ENCODE measurements at places on chromosomes 7 and 10.

DNA sequence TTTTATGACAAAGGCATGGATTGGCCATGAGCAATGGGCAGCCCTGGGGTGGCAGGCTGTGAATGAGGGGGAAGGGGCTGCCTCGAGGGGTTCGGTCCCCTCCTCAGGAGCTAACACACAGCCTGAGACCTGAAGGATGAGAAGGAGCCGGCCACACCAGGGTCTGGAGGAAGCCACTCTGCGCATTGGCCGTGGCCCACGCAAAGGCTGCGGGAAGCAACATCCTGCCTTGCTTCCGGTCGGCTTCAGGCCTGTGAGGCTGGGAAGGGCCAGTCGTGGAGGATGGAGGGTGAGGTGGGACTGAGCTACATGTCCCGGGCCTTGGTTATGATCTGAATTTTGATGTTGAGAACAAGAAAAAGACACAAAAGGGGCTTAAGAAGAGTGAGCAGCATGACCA lies 49.4 kb downstream of the RGS10 start:
- peak overlapping the region; percentile 83 for H3K27ac ChIP-seq
- no peak for DNase-seq
- peaks cover 14% of the 10 kb centered on the region for H3K36me3 ChIP-seq
- no peak overlapping the region for H3K4me3 ChIP-seq
- H3K4me1 ChIP-seq: peaks cover 80% of the 10 kb centered on the region

GRCh38 chr10:130138479-130138866 lies 2.3 kb downstream of the GLRX3 start:
- peaks cover 4% of the 10 kb centered on the region for H3K27me3 ChIP-seq
- peaks cover 59% of the 10 kb centered on the region for H3K36me3 ChIP-seq
- DNase-seq: no peak
- H3K4me3 ChIP-seq: peak overlapping the region; percentile 89

GRCh38 chr10:108425283-108425964 lies 1260.9 kb upstream of the SORCS1 start:
- H3K36me3 ChIP-seq: no peaks in the 10 kb centered on the region
- DNase-seq: no peak
- H3K27ac ChIP-seq: no peak overlapping the region

DNA sequence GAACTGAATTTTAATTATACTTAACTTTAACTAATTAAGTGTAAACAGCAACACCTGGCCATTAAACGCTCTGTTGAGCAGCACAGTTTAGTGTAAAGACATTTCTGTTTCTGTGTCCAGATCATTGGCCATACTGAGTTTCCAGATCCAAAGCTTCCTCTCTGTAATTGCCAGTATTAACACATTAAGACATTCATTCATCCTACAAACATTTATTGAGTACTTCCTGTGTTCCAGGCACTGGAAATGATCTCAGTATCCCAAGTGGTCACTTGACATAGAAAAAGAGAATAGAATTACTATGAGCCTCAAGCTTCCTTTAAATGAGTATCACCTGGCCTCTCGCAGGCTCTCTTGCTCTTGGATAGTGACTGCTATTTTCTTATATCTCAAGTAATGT lies 618.1 kb downstream of the SORCS3 start:
- no peaks in the 10 kb centered on the region for H3K27me3 ChIP-seq
- no peaks in the 10 kb centered on the region for H3K4me1 ChIP-seq
- DNase-seq: no peak
- no peaks in the 10 kb centered on the region for H3K36me3 ChIP-seq
- H3K4me3 ChIP-seq: no peak overlapping the region

- peaks cover 43% of the 10 kb centered on the region for H3K4me1 ChIP-seq
- no peak for DNase-seq
- H3K27ac ChIP-seq: no peak overlapping the region
- no peak overlapping the region for H3K4me3 ChIP-seq
These were observed 3.3 kb downstream of the PTPN12 start for GRCh38 chr7:77540402-77540822.

- H3K27me3 ChIP-seq: peaks cover 3% of the 10 kb centered on the region
- H3K4me3 ChIP-seq: no peak overlapping the region
- H3K4me1 ChIP-seq: no peaks in the 10 kb centered on the region
- no peak overlapping the region for H3K27ac ChIP-seq
These were observed 89.3 kb downstream of the NPY start for GRCh38 chr7:24372961-24373955.

DNA sequence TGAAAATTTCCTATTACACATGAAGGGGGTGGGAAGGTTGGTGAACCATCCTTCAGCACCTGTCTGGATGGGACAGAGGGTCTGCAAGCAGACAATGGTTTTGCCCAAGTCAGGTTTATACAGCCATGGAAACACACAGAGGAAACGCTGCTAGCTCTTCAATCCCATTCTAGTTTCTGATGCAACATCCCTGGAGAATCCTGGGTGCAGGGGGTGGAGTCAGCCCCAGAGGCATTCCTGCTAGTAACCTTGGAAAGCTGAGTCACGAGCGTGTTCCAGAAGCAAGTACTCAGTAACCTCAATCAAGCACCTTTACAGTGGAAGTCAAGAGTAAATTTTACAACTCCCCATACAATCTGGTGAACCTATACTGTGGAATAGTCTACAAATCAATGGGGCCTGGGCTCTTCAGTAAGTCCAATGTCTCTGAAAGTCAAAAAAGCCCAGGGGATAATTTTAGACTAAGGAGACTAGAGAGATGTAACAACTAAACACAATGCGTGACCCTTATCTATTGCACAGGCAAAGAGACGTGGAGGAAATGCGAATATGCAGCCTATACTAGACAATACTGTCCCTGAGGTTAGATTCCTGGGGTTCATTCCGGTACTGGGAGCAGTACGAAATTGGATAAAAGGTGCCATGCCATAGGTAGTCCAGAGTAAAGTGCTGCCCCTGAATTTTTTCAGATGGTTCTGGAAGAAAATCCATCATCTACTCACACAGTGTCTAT lies 95.4 kb downstream of the ZRANB1 start:
- H3K36me3 ChIP-seq: no peaks in the 10 kb centered on the region
- H3K4me3 ChIP-seq: no peak overlapping the region
- no peak for DNase-seq
- no peaks in the 10 kb centered on the region for H3K27me3 ChIP-seq

- no peaks in the 10 kb centered on the region for H3K4me1 ChIP-seq
- no peak overlapping the region for H3K27ac ChIP-seq
- H3K4me3 ChIP-seq: no peak overlapping the region
- H3K27me3 ChIP-seq: peaks cover 40% of the 10 kb centered on the region
These were observed 40.2 kb downstream of the ZNF365 start for GRCh38 chr10:62414359-62414758.

DNA sequence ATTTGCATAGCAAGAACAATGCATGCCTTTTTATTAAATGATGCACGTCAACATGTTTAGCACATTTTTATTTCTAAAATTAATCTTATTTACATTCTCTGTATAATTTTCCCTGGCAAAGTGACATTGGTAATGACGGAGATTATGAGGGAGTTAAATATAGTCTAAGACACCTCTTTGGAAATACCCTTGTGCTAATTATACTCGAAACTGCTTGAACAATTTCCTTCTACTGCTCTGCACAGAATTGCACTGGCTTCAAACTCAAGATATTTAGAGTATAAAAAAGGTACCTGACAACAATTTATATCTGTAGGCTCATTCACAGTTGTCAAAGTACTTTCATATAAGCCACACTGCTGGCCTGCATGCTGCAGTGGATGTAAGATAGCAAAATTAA lies 602.7 kb downstream of the NXPH1 start:
- no peak overlapping the region for H3K4me3 ChIP-seq
- no peak overlapping the region for H3K27ac ChIP-seq
- H3K36me3 ChIP-seq: no peaks in the 10 kb centered on the region
- H3K4me1 ChIP-seq: no peaks in the 10 kb centered on the region
- no peaks in the 10 kb centered on the region for H3K27me3 ChIP-seq

DNA sequence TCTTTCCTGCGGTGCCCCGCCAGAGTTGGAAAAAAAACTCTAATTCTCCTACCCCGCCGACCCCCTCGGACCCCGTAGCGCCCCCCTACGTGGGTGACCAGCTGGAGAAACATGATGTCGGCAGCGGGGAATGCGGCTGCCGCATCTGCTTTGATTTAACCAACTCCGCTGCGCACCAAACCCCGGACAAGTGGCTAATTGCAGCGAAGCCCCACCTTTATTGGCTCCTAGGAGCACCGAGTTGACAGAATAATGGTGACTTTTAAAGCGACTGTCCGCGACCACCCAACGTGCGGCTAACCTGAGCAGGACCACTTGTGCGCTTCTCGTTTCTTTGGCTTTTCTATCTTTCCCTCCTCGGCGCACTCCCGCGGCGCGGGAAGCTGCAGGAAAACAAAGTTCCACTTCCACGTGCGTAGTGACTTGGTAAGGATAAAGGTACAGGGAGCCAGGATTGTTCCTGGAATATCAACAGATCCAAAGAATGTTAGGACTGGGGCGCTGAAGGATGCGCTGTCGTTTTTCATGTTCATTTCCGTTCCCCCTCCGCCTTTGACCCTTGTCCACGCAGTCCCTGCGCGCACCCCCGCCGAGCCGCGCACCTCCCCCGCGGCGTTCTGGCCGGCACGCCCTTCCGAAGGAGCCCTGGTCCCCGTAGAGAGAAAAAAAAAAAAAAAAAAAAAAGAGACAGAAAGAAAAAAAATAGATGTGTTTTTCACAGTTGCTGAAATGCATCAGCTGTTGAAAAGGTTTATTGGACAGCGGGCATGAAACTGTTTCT lies 1.4 kb downstream of the WNT16 start:
- H3K4me3 ChIP-seq: peak overlapping the region; percentile 59
- no peak overlapping the region for H3K27ac ChIP-seq
- H3K36me3 ChIP-seq: no peaks in the 10 kb centered on the region
- DNase-seq: peak; percentile 32
- peaks cover 71% of the 10 kb centered on the region for H3K27me3 ChIP-seq

GRCh38 chr10:124394583-124394982 lies 24.1 kb downstream of the OAT start:
- H3K27me3 ChIP-seq: no peaks in the 10 kb centered on the region
- H3K4me1 ChIP-seq: peaks cover 2% of the 10 kb centered on the region
- no peak for DNase-seq
- no peak overlapping the region for H3K4me3 ChIP-seq
- H3K36me3 ChIP-seq: peaks cover 16% of the 10 kb centered on the region

- H3K4me3 ChIP-seq: no peak overlapping the region
- no peak for DNase-seq
- no peak overlapping the region for H3K27ac ChIP-seq
- H3K36me3 ChIP-seq: no peaks in the 10 kb centered on the region
- H3K4me1 ChIP-seq: no peaks in the 10 kb centered on the region
- peaks cover 32% of the 10 kb centered on the region for H3K27me3 ChIP-seq
These were observed 96.7 kb downstream of the HTR5A start for GRCh38 chr7:155166673-155167370.

DNA sequence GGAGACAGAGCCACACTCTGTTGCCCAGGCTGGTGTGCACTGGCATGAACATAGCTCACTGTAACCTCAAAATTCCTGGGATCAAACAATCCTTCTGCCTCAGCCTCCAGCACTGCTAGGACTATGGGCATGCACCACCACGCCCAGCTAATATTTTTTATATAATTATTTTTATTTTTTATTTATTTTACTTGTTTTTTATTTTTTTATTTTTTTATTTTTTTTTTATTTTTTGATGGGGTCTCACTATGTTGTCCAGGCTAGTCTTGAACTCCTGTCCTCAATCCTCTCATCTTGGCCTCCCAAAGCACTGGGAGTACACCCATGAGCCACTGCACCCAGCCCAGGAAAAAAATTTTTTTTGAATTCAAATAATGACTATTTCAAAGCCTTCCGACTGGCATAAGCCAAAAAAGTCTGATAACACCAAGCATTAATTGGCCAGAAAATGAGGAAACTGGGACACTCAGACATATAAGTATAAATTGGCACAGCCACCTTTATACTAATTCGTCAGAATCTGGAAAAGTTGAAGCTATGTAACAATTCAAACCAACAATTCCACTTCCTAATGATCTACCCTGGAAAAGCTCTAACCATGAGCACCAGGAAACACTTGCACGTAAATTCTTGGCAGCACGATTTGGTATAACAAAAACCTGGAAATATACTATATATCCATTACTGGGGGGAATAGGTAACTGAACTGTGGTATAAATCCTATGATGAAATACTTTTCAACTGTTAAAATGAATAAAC lies 6.3 kb downstream of the ZC3HAV1 start:
- peak overlapping the region; percentile 98 for H3K4me3 ChIP-seq
- peaks cover 83% of the 10 kb centered on the region for H3K36me3 ChIP-seq
- H3K27ac ChIP-seq: peak overlapping the region; percentile 95
- no peak for DNase-seq

DNA sequence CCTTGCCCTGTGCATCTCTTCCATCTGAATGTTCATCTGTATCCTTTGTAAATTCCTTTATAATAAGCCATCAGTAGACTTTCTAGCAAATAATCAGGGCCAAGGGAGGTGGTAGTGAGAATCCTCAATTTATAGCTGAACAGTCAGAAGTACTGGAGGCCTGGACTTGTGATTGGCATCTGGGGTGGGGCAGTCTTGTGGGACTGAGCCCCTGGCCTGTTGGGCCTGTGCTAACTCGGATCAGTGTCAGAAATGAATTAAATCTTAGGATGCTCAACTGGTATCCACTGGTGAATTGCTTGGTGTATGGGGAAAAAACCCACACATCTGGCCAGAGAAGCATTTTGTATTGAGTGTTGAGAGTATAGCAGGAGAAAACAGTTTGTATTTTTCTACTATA lies 481.8 kb downstream of the GLRX3 start:
- no peak overlapping the region for H3K4me3 ChIP-seq
- no peaks in the 10 kb centered on the region for H3K4me1 ChIP-seq
- DNase-seq: no peak
- H3K36me3 ChIP-seq: no peaks in the 10 kb centered on the region

GRCh38 chr7:107039199-107039900 lies 5.2 kb upstream of the PRKAR2B start:
- H3K27ac ChIP-seq: no peak overlapping the region
- H3K4me3 ChIP-seq: no peak overlapping the region
- no peaks in the 10 kb centered on the region for H3K36me3 ChIP-seq
- H3K27me3 ChIP-seq: peaks cover 9% of the 10 kb centered on the region
- peaks cover 7% of the 10 kb centered on the region for H3K4me1 ChIP-seq

DNA sequence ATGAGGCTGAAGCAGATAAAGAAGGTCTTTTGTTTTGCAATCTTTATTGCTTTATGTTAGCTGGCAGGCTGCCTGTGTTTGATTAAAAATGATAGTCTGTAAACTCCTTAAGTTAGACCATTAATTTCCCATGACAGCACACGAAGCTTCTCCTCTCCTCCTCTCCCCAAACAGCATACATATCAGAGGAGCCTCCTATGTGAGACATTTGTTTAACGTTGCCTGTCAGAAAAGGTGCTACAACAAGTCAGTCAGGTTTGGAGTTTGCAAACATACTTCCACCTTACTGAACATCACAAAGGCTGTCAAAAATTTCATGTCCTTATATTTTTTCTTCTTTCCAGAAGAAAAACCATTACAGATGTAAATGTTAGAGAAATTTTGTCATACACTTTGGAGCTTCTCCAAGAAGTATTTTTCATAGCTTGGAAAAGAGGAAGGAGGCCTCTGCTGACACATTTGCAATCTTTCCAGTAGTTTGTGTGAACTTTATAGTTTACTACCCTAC lies 393.1 kb downstream of the EXOC4 start:
- no peak overlapping the region for H3K27ac ChIP-seq
- no peak overlapping the region for H3K4me3 ChIP-seq
- DNase-seq: no peak
- H3K36me3 ChIP-seq: peaks cover 16% of the 10 kb centered on the region
- H3K27me3 ChIP-seq: no peaks in the 10 kb centered on the region
- H3K4me1 ChIP-seq: no peaks in the 10 kb centered on the region
